ENCODE measurements at places on chromosomes 13 and 19. TPM values are rescaled to one million over a fixed set of nuclear protein-coding genes. Genes with fewer than 3 reads are reported as not detected.

Gene TEX101
- not detected for total RNA-seq

Gene SLC10A2
- not detected for total RNA-seq

DNA sequence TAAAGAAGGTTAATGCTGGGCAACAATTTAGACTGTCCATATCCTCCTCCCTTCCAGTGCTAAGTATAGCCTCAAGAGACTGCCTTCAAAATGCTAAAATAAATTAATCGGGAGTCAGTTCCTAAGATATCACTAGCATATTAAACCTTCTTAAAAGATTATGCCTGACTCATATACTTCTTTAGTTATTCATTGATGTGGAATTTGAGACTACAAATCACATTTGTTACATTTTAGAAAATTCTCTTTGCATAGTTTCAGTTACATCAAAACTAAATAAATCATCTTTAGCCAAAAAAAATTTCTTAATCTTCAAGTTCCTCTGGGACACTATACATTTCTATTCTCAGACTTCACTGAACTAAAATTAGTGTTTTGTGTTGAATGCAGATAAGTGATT is 769.1 kb downstream of the PCDH9 start:
- no peak overlapping the region for H3K4me3 ChIP-seq
- H3K27ac ChIP-seq, result no peak overlapping the region
- H3K27me3 ChIP-seq, result peaks cover 2% of the 10 kb centered on the region
- no peaks in the 10 kb centered on the region for H3K4me1 ChIP-seq
- no peak for DNase-seq
- H3K36me3 ChIP-seq, result no peaks in the 10 kb centered on the region

- DNase-seq, result no peak
- H3K27ac ChIP-seq, result no peak overlapping the region
- H3K4me3 ChIP-seq, result no peak overlapping the region
- H3K4me1 ChIP-seq, result no peaks in the 10 kb centered on the region
- no peaks in the 10 kb centered on the region for H3K27me3 ChIP-seq
Measured at GRCh38 chr19:5564930-5565329, 2.8 kb downstream of the TINCR start.

GRCh38 chr19:47545061-47545948 is 27.6 kb downstream of the ZNF541 start:
- H3K4me1 ChIP-seq, result no peaks in the 10 kb centered on the region
- H3K27me3 ChIP-seq, result no peaks in the 10 kb centered on the region
- no peak for DNase-seq
- no peaks in the 10 kb centered on the region for H3K36me3 ChIP-seq
- H3K4me3 ChIP-seq, result no peak overlapping the region
- no peak overlapping the region for H3K27ac ChIP-seq

- no peaks in the 10 kb centered on the region for H3K27me3 ChIP-seq
- no peak for DNase-seq
Measured at GRCh38 chr19:48737360-48737998, 2.9 kb downstream of the RASIP1 start.

Data from aorta (tissue), 5 donors.